ENCODE measurements at places on chromosomes 7 and 10.

GRCh38 chr10:124734311-124735166 lies 9.6 kb downstream of the FAM53B start:
- DNase-seq, result no peak

DNA sequence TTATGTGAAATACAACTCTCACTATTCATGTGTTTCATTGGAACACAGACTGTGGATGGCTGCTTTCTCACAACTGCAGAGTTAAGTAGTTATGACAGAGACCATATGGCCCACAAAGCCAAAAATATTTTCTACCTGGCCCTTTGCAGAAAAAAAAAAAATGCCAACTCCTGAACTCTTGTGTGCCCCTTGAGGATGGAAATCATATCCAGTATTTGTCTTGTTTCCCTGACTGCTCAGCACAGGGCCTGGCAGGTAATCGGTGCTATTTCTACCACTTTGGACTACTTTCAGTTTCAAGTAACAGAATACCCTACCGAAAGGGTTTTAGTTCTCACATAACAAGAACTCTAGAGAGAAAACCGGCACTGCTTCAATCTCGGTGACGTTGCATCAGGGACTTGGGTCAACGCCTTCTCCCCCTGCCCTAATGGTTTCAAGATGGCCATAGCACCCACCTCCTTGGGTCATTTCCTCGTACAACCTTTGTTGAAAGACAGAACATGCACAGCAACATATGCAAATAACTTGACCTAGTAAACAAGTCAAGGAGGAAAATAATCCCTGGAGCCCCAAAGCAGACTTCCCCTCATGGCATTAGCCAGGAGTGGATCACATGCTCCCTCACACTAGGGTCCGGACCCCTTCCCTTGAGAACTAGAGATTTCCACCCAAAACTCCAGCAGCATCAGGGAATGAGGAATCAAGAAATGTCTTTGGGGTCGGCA lies 11.8 kb upstream of the GPNMB start:
- DNase-seq, result no peak

DNA sequence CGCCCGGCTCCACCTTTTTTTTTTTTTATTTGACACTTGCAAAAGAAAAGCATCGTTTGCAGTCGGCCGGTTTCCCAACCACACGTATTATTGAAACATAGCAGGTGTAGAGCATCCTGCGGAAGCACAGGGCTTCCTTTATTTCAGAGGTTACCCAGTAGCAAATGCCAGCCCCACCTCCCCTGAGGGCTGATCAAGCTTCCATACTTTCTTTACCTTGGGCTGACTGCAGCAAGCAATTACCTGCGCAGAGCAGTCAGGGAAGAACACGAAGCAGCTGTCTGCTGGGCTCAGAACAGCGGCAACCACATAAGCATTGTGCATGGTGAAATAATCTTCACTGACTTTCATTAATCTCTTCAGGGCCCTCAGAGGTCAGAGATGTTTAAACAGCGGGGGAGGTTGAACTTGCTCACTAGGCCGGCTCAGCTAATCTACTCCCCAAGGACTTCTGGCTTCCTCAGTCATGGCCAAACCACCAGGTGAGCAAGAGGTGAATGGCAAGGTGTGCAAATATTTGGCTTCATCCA lies 784.7 kb upstream of the AUTS2 start:
- no peak for DNase-seq

GRCh38 chr7:67549126-67549525 lies 552.5 kb downstream of the TYW1 start:
- DNase-seq, result no peak

DNA sequence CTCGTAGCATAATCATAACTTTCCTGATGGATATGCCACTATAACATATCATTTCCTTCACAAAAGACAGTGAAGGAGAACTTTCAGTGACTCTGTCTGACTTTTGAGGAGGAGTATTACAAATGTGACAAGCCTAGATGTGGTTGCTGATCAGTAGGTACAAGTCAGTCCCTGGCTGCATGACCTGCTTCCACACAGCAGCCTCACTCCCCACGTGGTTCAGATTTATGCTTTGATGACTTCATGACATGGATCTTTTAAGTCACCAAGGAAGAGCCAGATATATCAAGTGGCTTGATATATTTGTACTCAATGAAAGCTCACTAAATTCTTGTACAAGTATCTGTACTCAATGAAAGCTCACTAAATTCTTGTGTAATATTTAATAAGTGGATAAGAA lies 50.9 kb upstream of the MKLN1 start:
- DNase-seq, result no peak

DNA sequence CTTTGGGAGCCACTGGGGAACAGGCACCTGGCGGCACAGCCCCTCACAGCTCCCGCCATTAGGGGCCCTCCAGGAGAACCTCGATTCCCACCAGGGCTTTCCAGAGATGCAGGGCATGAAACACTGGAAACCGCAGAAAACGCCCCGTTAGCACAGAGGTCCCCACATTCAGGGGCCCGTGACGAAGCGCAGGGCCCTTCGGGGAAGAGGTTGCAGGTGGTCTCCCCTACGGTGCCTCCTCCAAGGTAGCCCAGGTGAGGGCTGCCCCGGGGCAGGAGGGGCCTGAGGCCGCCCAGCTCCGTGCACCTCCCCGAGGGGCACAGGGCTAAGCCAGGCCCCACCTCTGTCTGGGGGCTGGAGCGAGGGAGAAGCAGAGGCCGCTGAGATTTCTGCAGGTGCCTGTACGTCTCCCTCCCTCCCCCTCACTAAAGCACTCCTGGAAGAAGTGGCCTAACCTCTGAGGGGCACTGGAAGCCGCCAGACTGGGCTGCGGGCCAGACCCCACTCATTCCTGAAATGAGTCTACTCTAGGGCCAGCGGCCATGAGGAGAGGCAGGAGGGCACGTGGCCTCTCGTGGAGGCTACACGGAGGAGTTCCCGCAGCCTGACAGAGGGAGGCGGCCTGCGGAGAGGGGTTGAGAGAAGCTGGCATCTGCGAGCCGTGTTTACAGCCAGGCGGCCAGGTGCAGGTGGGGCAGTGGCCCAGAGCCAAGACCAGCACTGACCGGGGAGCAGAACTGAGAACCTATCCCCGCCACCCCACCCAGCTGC lies 6.9 kb downstream of the PDGFA start:
- no peak for DNase-seq

- no peak for DNase-seq
Measured at GRCh38 chr10:100730725-100731406, 14.5 kb upstream of the PAX2 start.

- no peak for DNase-seq
Measured at GRCh38 chr10:106740-107139, 28.5 kb upstream of the ZMYND11 start.

DNA sequence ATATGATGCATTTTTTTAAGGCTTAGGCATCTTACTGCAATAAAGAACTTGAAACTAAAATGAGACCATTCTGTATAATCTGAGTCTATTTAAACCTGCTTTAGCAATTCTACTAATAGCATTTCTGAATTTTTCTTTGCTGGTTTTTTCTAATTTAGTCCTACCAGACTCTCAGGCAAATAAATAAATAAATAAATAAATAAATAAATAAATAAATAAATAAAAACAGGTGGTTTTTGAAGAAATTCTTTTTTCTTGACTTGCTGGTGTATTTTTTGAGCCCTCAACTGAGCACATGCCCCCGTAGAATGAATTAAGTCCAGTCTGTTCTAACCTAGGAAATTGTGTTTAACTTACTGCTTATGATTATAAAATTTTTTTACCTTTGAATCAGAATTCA lies 134.7 kb upstream of the FOXP2 start:
- DNase-seq, result no peak

DNA sequence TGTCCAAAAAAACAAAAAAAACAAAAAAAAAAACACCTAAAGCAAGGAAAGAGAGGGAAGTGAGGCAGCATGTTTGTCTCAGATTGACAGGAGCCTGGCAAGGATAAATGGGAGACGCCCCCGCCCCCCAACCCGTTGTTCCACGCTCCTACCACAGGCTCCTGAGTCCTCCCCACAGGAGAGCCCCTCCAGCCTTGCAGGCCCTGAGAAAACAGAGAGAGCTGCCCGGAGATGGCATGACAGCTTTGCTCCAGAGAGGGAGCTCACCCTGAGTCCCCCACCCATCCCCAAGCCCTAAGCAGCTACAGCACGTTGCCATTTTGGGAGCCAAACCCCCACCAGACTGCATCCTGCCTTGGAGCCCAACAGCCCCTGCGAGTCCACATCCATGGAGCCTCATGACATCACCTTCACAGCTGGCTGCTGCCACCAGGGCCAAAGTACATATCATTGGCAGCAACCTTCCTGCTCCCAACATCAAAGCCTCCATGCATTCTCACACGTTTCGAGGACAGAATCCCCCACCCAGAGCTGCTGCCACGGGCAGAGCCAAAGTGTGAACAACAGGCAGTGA lies 1283.3 kb downstream of the TYW1 start:
- no peak for DNase-seq

GRCh38 chr10:111211706-111212105 lies 134.9 kb downstream of the ADRA2A start:
- DNase-seq, result no peak

- DNase-seq, result peak; percentile 14
Measured at GRCh38 chr10:18793951-18794350, 134.7 kb downstream of the ARL5B start.

DNA sequence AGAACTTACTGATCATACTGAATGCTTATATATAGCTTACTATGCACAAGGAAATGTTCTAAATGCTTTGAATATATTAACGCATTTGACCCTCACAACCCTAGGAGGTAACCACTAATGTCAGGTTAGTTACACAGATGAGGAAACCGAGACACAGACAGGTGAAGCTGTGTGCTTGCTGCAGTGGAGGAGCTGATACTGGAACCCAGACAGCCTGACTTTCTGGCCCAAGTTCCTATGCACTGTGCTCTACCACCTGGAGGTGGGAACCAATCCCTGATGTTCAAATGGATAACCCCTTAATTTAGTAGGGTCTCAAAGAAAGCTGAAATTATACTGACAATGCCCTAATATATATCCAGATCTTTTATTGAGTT lies 119.6 kb downstream of the SORBS1 start:
- no peak for DNase-seq

GRCh38 chr10:21943633-21944265 lies 59.8 kb downstream of the DNAJC1 start:
- no peak for DNase-seq

GRCh38 chr7:85150624-85151023 lies 36.2 kb downstream of the SEMA3D start:
- DNase-seq, result no peak

- no peak for DNase-seq
Measured at GRCh38 chr10:916716-917415, 14.6 kb downstream of the LARP4B start.

- DNase-seq, result no peak
Measured at GRCh38 chr10:85635650-85636049, 730.9 kb downstream of the GRID1 start.

- no peak for DNase-seq
Measured at GRCh38 chr7:137820156-137820555, 26.6 kb downstream of the DGKI start.

- no peak for DNase-seq
Measured at GRCh38 chr7:90119178-90119971, 34.9 kb upstream of the STEAP1 start.

- no peak for DNase-seq
Measured at GRCh38 chr10:103931603-103932002, 13.6 kb upstream of the STN1 start.

DNA sequence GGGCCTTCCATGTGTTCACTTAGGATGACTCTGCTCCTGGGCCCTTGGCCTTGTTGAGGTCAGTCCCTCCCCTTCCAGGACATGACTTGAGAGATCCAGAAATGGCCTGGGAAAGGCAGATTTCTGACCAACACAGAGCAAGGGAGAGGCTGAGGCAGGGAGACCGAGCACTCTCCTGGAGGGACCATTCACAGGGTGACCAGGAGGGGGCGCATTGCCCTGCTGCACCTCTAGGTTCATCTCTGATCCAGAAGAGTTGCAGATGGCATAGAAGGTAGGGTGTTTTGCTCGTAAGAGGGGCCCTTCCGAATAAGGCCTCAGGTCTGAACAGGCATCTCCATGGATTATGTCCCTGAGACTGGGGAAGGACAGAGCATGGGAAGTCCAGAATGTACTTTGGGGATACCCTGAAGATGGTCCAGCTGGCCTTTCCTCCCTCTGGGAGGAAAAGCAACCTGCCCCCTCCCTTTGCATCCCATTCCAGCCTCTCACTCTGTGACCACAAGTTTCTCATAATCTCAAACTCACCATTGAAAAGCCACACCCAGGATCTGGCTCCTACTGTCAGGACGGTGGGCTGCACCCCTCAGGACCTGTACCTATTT lies 6.6 kb downstream of the DMBT1 start:
- no peak for DNase-seq

DNA sequence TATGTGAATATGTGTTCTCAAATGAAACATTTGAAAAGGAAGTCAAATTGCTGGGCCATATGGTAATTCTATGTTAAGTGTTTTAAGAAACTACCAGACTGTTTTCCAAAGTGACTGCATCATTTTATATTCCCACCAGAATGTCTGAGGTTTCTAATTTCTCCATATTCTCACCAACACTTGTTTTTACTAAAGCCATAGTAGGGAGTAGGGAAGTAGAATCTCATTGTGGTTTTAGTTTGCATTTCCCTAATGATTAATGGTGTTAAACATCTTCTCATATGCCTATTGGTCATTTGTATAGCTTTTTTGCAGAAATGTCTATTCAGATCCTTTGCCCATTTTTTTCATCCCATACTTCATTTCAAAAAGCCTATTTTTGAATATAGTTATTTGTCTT lies 9.1 kb upstream of the SEMA4G start:
- no peak for DNase-seq

- DNase-seq, result no peak
Measured at GRCh38 chr7:138074540-138074939, 1.7 kb upstream of the AKR1D1 start.

GRCh38 chr7:116571552-116571951 lies 46.7 kb downstream of the CAV1 start:
- no peak for DNase-seq

GRCh38 chr7:65438598-65438997 lies 64.9 kb downstream of the ZNF92 start:
- no peak for DNase-seq

DNA sequence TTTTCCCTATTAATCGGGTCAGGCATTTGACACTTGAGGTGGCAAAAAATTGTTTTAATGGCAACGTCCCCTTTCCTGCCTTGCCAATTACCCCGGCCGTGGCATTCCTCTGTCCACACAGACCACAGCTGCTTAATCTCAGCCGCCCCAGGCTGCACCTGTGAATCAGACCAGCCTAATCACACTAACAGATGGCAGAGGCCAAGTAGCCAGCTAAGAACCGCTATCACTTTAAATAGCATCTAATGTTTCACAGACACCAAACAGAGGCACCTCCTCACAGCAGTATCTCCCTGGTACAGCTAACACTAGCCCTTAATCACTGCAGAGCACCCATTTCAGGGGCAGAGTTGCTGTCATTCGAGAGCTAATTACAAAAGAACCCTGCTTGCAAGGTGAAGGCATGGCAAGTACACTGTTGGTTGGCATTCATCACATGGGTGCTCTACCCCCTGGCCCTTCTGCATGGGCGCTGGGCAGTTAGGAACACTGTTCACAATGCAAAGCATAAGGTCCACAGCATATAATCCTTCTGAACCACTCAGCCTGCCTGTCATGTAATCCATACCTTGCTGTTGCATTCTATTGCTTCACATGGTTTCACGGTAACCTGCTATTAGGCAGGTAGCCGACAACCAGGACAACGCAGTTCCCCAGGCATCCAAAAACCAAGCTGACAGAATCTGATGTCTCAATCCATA lies 38.8 kb downstream of the FGFR2 start:
- no peak for DNase-seq

GRCh38 chr10:131843881-131844284 lies 56.9 kb upstream of the PPP2R2D start:
- DNase-seq, result no peak

GRCh38 chr10:119542988-119543813 lies 682 bp upstream of the RGS10 start:
- peak; percentile 44 for DNase-seq

All from NCI-H460 (cell line).